HuH-7.5 (cell line): ENCODE measurements at places on chromosomes 1 and 21.

DNA sequence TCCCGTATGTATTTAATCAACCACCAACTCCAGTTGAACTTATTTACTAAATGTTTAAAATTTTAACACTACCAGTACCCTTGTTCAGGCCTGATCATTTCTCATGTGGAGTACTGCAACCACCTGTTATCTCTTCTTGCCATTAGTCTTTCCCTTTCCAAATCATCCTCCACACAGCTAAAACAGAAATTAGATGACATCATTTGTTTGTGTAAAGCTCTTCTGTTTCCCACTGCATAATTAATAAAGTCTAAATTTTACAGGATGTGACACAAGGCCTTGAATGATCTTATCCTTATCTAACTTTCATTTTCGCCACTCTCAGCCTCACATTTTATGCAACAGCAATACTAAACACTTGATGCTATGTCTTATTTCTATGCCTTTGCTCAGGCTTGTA lies 24.4 kb downstream of the GDAP2 start:
- DNase-seq, result no peak

DNA sequence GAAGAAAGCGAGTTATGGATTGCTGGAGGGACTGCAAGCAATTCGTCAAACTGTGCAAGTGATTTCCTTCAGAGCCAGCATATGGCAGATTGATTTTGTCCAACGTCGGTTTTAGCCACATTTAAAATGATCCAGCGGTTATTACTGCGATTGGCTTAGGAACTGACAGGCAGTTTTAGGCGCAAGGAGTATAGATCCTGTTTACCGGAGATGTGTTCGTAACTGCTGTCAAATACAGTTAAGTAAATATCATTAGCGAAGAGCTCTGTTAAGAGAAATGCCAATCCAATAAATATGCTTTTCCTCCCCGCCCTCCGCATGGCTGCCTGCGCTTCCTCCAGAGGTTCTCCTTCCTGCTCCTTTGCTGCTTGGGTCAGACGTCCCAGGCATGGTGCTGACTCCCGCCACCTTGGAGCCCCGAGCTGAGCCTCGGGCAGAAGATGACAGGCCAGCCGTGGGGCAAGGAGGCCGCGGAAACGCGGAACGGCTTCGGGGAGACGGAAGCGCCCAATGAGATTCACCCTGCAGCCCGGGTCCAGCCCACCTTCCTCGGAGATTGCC lies 9.4 kb upstream of the BARHL2 start:
- DNase-seq, result no peak

- DNase-seq, result no peak
These were observed 122.3 kb downstream of the C1orf21 start for GRCh38 chr1:184509105-184509504.

DNA sequence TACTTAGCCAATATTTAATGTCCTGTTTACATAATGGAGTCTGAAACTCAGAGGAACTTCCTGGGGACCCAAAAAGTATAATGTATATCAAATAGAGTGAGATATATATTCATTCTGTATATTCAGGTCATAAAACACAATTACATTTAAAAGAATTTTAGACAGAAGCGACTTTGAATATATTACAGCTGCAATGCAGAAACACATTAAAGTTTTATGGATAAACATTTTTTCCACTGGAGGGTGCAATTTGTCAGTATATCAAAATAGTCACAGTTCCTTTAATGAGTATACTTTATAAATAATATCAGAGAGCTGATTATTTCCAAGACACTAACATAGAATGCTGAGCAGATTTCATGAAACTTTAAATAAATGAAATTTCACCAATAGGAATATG lies 43.9 kb upstream of the CRB1 start:
- DNase-seq, result no peak

DNA sequence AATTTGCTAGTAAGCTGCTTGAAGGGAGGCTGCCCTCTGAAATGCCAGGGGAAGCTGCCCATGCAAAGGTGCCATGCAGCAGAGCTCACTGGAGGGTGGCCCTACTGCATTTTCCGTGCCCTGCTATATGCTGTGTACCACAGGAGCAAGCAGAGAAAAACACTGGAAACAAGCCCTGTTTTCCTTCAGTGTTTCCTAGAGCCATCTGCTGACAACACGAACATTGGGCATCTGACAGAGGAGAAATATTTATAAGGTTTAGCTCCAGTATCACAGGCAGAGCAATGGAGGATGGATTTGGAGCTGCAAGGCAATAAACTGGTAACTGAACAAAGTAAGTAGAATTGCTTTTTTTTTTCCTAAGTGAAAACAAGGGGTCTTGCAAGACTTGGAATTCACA lies 198.4 kb downstream of the USP25 start:
- DNase-seq, result no peak

GRCh38 chr21:27363719-27364477 lies 397.0 kb upstream of the ADAMTS5 start:
- no peak for DNase-seq

DNA sequence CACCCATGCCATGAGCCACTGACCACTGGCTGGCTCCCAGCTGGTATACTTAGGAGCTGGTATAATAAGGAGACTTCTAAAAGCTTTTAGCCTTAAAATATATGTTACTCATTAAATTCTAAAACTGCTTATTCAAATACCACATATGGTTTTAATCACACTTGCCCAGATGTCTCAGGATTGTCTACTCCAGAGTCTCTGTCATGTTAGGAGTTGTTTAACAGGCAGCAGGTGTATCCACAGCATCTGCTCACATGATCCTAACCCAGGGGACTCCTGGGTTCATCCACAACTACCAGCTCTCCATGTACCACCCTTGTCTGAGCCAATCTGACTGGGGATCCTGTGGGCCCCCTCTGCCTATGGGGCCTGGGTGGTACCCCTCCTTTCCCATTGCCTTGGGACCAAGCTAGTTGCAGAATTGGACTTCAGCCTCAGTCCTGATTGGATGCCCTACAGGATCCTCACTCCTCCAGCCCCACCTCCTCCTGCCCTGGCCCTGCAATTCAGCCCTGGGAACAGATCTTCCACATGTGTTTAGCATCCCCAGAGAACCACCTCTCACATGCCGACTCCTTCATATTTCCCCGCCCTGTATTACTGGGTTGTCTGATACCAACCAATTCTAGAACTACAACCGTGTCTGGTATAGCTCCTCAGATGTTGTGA lies 61.3 kb downstream of the BCAR3 start:
- no peak for DNase-seq

DNA sequence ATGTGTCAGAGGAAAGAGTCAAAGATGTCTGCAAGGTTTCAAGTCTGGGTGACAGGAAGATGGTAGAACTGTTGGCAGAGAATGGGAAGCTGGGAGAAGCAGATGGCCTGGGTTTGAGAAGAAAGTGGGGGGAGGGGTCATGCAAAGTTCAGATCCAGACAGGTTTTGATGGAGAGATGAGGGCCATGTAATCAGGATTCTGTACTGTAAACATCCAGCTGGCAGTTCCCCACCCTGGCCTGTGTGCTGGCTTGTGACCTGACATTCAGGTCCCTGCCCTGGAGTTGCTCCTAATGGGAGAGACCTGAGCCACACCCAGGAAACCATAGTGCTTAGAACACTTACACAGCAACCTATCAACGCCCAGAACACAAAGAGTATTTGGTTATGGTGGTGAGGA lies 15.6 kb upstream of the ETV3 start:
- DNase-seq, result no peak

DNA sequence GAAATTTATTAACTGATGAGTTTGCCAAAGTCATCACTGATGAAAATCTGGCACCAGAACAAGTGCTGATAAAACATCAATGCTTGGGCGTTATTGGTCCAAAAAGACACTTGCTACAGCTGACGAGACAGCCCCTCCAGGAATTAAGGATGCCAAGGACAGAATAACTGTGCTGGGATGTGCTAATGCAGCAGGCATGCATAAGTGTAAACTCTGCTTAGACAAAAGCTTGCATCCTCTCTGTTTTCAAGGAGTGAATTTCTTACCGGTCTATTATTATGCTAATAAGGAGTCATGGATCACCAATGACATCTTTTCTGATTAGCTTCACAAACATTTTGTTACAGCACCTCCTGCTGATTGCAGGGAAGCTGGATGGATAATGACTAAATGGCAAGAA lies 402.0 kb downstream of the LTN1 start:
- DNase-seq, result no peak

- DNase-seq, result no peak
These were observed 43.0 kb downstream of the RNF187 start for GRCh38 chr1:228530086-228530758.

GRCh38 chr1:165253818-165254254 lies 102.7 kb downstream of the LMX1A start:
- no peak for DNase-seq

DNA sequence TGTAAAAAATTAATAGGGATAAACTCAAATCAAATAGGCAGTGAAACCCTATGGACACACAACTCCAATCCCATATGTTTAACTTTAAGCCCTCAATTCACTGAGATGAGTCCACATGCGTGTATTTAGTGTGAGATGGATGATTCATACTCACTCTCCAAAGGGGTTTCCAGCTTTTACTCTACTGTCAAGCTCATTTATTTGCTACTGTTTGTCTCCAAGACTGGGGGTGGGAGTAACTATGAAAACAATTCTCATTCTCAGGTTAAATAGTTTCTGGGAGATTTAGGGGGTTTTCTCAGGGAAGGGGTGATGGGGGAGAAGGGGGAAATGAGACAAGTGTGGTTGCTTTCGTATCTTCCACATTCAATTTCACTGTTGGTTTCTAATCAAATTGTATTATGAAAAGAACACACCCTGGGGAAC lies 2.7 kb downstream of the RAB29 start:
- DNase-seq, result no peak

DNA sequence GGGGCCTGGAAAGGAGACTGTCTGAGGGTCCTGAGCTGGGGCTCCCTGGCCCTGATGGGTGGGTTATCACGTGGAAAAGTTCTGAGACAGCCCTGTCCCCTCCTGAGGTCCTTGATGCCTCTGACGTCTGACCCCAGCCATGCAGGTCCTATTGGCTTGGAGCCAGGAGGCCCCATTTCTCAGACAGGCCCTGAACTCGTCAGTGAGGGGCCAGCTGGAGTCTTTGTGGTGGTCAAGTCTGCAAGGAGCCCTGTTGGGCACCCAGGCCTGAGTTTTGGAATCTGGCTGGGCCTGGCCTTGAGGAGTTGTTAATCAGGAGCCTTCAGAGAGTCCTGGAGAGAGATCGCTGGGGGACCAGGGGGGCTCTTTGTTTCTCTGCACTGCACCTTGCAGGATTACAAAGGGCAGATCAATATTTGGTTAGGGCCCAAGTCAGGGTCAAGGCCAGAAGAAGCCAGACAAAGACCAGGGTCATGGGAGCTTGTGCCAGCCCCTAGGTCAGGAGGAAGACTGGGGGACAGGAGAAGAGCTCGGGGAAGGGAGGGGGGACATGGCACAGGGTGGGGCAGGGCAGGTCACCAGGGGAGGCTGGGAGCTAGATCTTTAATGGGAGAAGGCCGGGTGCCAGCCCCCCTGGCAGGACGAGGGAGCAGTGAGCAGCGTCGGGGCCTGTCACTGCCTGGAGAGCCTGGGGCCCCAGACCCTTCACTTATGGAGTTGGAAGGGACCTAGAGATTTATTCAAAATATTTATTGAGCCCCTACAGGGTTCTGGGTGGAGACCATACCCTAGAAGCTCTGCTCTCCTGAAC lies 83.2 kb downstream of the PTPRU start:
- no peak for DNase-seq

DNA sequence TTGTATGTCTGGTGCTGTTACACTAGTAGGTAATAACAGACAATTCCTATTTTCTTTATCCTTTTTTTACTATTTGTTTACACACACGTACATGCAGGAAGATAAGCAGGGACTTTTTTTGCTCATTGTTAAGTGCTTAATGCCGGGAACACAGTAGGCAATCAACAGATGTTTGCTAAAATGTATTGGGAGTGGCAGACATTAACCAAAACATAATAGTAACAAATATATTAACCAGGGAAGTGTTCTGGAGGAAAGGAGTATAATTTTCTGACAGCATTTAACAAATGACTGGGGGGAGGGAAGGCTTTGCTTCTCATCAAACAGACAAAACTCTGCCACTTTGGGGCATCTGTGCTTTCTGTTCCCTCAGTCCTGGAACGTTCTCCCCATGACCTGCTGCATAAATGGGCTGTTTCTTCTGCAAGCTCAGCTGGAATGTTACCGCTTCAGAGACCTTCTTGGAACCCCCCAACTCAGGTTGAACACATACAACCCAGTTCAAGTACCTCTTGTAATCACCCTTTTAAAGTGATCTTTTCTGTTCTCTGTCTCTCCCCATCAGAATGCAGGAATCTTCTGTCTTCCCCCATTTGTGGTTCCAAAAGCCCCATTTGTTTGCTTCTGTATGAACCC lies 2.1 kb downstream of the CR1L start:
- DNase-seq, result no peak

GRCh38 chr1:71882226-71882625 lies 400.1 kb downstream of the NEGR1 start:
- DNase-seq, result no peak

DNA sequence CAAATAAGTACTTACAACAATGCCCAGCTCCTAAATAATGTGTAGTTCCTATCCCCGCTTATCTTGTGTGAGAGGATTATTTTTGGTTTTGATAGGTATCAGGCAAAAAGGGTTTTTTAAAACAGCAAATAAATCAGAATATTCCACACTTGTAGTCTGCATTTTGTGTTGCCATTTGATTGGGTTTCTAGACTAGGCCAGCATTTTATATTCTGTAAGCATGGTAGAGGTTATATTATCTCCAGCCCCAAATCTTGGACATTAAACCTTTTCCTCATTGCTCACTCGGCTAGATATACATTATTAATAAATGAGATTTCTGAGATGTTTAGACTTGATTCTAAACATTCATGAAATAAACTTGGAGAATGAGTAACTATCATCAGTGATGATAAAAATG lies 165.7 kb upstream of the C1orf21 start:
- DNase-seq, result no peak

DNA sequence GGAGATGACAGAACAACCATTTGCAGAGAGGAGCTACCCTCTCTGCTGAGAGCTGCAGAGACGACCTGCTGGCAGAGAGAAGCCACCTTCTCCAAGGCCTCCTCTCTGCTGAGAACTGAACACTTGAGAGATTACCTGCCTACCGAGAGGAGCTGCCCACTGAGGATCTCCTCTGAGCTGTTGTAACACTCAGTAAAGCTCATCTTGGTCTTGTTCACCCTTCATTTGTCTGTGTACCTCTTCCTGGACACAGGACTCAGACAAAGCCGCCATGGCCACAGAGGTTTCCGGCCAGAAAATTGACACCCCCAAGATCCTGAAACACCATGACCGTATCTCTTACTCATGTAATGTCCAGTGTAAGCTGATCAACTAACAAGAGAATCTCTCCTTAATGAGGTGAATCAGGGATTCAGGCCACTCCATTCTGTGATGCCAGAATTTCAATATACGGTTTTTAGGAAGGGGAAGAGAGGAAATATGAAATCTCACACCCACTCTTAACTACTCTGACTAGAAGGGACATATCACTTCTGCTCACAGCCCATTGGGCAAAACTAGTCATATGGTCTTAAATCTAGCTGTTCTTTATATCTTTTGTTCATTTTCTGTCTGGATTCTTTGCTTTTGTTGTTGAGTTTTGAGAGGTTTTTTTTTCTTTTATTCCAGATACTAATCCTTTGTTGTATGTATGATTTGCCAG lies 83.8 kb downstream of the RHOU start:
- no peak for DNase-seq

GRCh38 chr1:223214261-223214807 lies 71.3 kb upstream of the TLR5 start:
- no peak for DNase-seq
